ENCODE measurements at places on chromosomes 1 and 21. TPM values are rescaled to one million over a fixed set of nuclear protein-coding genes. Genes with fewer than 3 reads are reported as not detected.

Gene TMEM269
- not detected for total RNA-seq

Gene OR2L8
- total RNA-seq, result not detected

DNA sequence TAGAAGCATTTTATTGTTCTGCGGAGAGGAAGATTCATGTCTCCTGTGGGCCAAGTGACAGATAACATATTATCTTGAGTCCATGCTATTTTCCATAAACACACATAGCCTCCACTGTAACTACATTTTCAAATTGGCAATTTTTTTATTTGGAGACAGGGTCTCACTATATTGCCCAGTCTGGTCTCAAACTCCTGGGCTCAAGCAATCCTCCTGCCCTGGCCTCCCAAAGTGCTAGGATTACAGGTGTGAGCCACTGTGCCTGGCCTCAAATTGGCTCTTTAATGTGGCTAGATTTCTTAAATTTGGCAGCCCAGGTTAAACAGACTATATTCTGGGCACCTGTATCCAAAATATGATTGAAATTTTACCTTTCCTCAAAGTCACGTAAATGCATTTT is 13.8 kb downstream of the NOS1AP start:
- H3K4me3 ChIP-seq, result no peak overlapping the region
- H3K27ac ChIP-seq, result no peak overlapping the region
- no peak for DNase-seq
- no peaks in the 10 kb centered on the region for H3K27me3 ChIP-seq
- H3K36me3 ChIP-seq, result no peaks in the 10 kb centered on the region
- H3K4me1 ChIP-seq, result no peaks in the 10 kb centered on the region

DNA sequence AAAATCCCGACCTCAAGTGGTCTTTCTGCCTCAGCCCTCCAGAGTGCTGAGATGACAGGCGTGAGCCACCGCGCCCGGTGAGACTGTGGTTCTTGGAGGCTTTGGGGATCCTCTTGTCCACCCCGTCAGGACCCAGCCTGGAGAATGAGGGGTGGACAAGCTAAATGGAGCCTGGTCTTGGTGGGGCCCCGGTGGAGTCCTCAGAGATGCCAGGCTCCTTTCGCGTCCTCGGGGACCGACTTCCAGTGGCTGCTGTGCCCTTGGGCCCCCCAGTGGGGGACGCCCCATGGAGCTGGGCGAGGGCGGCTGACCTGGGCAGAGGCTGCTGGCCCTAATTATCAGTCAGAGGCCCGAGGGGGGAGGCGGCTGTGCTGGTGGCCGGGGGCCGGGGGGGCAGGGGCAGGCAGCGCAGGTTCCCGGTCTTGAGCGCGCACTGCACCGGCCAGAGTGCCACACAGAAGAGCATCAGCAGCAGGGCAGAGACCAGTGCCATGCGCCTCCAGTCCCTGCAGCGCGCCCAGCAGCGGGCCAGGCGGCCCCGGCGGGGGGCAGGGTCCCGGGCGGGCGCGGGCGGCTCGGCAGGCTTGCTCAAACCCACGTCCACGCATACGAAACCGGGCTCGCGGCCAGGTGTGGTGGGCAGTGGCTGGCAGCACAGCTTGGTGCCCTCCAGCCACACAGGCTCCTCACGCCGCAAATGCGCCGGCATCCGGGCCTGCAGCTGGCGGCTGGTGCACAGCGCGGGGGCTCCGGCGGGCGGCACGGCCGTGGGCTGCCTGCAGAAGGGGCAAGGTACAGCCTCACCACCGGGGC is 2.4 kb downstream of the RNF223 start:
- H3K27me3 ChIP-seq, result no peaks in the 10 kb centered on the region
- H3K4me3 ChIP-seq, result no peak overlapping the region
- peak overlapping the region; percentile 36 for H3K27ac ChIP-seq
- DNase-seq, result no peak
- no peaks in the 10 kb centered on the region for H3K36me3 ChIP-seq
- peaks cover 21% of the 10 kb centered on the region for H3K4me1 ChIP-seq

Measured in vagina (tissue), 2 donors.